Fibroblast of upper back skin (primary cell): ENCODE measurements at places on chromosomes 2 and 18.

- no peak for DNase-seq
Measured at GRCh38 chr2:170284205-170284604, 106.3 kb downstream of the MYO3B start.

- DNase-seq: no peak
Measured at GRCh38 chr2:39218391-39218790, 25.4 kb downstream of the CDKL4 start.

GRCh38 chr2:177708660-177709444, 316.3 kb downstream of the AGPS start:
- no peak for DNase-seq

DNA sequence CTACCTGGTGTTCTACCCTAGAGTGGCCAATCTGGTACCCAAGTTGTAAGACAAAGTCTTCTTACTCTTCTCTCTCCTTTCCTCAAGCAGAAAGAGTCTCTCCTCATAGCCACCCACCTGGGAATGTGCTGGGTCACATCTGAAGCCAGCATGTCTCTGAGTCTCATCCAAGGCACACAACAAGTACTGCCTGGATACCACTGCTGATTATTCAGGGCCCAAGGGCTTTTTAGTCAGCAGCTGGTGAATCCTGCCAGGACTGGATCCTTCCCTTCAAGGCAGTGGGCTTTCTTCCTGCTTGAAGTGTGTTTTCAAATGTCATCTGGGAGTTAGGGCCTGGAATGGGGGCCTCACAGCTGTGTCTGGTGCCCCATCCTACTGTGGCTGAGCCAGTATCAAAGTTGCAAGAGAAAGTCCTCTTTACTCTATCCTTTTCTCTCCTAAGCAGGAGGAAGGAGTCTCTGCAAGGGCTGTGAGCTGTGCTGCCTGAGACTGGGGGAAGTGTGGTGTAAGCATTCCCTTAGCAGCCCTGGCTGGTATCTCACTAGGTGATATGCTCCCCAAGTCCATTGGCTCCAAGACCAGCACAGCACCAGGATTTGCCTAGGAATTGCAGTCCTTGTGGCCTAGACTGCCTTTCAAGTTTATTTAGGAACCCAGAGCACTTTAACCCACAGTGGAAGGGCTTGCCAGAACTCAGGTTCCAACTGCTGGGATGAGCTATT, 27.2 kb downstream of the OXER1 start:
- DNase-seq: no peak

DNA sequence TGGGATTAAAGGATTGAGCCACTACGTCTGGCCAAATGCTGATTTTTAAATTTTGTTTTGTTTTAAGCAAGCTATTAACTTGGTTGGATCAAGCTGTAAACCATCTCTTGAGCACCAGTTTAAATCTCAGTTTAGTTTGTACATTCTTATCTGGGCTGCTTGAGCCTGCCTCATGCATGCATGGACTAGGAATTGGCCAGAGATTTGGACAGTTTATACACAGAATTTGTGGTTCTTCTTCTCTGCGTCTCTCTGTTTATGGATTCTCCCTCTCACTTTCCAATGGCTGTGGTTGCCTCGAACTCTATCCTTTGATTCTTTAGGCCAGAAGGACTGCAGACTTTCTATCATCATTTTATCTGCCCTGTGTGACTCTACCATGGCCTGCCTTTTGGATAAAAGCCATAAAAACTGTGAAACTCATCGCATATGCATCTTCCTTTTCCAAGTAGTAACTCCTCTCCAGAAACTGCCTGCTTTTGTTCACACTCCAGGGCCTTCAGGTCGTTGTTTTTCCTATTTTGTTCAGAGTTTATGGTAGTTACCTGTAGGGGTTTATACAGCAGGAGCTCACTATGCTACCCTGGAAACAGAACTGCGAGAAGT, 32.5 kb upstream of the PLB1 start:
- no peak for DNase-seq

- peak; percentile 3 for DNase-seq
Measured at GRCh38 chr2:212595036-212595654, 56.5 kb upstream of the ERBB4 start.

- DNase-seq: no peak
Measured at GRCh38 chr18:58501066-58501896, 127.6 kb downstream of the ALPK2 start.

- DNase-seq: no peak
Measured at GRCh38 chr18:61435064-61435652, 101.9 kb downstream of the CDH20 start.

DNA sequence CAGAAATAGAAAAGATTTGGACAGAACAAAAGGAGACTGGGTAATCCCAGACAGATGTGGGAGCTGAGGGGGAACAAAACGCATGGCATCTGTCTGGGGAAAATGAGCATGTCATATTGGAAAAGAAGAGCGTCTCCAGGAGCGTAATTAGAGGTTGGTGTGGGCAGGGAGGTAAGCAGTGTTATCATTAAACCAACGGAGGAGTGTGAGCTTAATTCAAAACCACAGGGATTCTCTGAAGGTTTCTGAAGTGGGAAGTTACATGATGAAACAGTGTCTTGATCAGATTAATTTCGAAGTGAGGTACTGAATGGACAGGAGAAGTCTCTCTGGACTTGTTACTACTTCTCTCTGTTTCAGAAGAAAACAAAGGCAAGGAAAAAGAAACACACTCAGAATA, 53.3 kb downstream of the DTNB start:
- no peak for DNase-seq

- no peak for DNase-seq
Measured at GRCh38 chr2:55235724-55236538, 3.4 kb downstream of the RPS27A start.

GRCh38 chr2:119673796-119674195, 5.2 kb upstream of the TMEM177 start:
- no peak for DNase-seq

- DNase-seq: no peak
Measured at GRCh38 chr2:144133936-144134665, 385.8 kb downstream of the ZEB2 start.

GRCh38 chr2:233208382-233209116, 42.9 kb upstream of the ATG16L1 start:
- DNase-seq: peak; percentile 10

DNA sequence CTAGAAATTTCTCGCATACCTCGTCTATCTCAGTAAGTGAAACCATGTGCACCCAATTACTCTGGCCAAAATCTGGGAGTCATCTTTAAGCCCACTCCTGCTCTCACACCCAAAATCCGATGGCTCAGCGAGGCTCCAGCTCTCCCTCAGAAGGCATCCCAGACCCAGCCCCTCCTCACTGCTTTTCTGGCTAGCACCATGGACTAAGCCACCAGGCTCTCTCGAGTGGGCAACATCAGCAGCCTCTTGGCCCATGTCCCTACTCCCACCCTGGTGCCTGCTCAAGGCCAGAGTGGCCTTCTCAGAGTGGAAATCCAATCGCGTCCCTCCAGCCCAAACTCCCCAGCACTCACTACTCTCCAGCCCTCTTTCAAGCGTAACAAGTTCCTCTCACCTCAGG, 27.2 kb downstream of the TNS1 start:
- DNase-seq: peak; percentile 42

GRCh38 chr2:60674524-60675165, 81.4 kb upstream of the PAPOLG start:
- peak; percentile 61 for DNase-seq

- DNase-seq: no peak
Measured at GRCh38 chr2:218125095-218125494, 733 bp upstream of the CXCR2 start.

GRCh38 chr18:4586731-4587130, 131.6 kb upstream of the DLGAP1 start:
- no peak for DNase-seq

DNA sequence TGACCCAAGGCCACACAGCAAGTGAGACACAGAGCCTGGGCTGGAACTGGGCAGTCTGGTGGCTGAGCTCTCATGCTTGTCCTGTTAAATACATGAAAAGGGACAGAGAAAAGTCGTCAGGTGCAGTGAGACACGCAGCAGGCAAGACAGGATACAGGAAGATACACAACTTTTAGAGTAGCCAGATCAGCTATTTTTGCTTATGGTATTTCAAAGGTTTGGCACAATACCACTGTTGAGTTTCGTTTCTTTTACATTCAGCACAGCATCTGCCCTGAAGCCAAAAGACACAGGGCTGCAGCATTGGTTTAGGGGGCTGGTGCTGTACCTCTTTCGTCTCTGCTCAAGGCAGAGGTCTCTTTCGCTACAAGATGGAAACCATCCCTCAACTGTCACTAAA, 14.0 kb downstream of the FHL2 start:
- DNase-seq: no peak

DNA sequence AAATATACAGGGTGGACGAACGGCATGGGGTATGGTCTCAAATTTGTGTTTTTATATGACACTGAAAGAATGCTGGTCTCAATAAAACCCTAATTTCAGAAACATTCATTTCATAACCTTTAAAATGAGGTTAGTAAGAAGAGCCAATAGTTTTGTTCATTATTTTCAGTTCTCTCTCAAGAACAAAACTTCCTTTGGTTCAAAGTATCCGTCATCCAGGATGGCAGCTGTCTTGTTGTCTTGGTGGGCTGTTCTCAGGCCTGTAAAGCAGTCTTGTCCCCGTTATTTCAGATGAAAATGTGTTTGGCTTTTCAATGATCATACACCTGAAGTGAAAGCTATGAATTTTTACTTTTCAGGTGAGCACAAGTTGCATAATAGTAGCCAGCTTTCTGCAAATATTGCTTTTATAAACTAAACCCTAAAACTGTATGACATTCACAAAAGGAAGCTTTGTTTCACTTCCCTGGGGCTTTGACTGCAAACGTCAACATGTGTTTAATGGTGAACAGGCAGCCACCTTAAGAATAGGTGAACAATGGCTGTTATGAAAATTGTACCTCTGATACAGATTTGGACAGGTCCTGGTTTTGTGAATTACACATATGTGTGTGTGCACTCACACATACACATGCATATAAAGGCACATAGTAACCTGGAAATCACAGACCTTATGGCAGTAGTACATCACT, 2.6 kb downstream of the IL18RAP start:
- DNase-seq: no peak

DNA sequence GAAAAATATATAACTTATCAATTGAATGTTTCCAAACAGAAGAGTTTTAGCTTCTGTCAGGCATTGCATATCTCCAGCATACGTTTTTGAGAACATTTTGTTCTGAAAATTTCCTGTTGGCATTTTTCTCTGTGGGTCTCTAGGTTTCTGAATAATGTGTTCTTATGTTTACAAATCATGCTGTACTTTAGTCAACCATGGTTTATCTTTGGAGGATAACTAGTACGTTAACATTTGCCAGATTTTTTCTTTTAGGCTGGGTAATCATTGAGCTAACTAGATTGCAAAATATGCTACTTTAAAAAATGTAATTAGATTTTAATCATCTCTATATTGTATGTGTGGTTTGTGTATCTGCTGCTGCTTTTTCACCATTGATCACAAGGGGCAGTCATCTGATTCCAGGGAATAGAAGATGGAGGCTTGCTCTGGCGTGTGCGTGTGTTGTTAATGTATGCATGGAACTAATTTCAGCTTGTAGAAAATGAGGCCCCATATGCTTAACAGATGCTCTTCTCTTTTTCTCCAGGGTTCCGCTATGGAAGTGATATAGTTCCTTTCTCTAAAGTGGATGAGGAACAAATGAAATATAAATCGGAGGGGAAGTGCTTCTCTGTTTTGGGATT, 21.3 kb downstream of the XRCC5 start:
- peak; percentile 30 for DNase-seq

- peak; percentile 24 for DNase-seq
Measured at GRCh38 chr2:53969968-53970723, 647 bp downstream of the PSME4 start.

DNA sequence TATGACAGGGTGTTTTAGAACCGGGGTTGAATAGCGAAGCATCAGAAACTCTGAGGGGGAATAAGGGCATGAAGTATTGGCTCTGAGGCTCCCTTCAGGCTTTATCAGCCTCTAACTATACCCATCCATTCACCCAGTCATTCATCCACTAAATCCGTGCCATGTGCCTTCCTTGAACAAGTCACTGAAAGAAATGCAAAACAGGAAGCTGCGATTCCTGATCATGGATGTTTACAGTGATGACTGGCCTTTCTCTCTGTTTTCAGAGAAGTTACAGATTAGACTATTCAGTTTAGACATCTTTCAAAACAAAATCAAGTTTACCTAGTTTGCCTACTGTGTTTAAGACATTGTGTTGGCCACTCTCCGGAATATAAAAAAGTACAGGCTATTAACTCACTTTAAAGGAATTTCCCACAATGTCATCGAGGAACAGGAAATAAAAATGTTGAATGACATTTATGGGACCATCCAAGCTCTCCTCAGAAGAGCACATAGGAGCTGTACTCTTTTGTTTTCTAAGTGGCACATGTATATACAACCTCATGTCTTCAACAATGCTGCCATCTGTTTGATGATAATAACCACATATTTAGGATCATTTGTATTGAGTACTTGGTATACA, 43.8 kb upstream of the SLC14A1 start:
- no peak for DNase-seq

DNA sequence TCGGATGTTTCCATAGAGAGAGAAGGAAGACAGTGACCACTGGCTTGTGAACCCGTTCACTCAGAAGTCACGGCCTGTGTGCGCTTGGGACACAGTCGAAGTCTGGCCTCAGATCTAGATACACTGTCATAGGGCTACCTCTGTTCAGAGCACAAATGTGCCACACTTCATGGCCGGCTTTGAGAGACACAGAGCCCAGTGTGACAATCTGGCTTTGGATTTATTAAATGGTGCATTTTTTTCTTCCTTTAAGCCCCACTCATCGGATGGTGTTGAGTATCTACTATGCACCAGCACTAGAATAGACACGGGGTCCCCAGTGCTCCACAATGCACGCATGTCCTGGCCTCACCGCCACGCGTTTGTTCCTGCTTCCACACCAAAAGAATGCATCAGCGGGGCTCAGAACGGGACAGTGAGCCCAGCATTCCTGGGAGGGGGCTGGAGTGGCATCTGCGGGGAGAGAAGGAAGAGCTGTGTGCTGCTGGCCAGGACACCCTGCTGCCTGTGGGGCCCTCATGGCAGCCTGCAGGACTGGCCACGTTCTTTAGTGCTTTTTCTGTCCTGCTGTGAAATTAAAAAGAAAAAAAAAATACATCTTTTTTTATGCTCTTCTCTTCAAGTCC, 738.9 kb upstream of the SALL3 start:
- DNase-seq: no peak

DNA sequence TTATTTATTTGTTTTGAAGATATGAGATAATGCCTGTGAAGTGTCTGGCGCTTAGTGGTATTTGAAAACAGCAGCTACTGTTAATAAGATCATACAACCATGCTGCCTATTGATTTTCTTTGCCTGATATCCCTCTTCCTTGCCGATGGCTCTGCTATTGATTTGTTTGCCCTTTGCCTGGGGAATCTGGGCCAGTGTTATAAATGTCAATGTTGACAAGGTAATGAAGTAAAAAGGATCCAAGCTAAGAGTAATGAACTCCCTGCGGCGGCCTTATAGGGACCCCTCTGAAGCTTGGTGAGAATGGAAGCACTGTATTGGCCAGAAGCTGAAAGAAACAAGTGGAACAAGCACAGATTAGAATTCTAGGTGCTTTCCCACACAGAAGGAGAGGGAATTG, 854.6 kb downstream of the CNTNAP5 start:
- no peak for DNase-seq
